GM12864 (cell line): ENCODE measurements at places on chromosomes 5 and 9.
A peak's percentile ranks its signal among the peaks of the same experiment; 100 is the strongest.

DNA sequence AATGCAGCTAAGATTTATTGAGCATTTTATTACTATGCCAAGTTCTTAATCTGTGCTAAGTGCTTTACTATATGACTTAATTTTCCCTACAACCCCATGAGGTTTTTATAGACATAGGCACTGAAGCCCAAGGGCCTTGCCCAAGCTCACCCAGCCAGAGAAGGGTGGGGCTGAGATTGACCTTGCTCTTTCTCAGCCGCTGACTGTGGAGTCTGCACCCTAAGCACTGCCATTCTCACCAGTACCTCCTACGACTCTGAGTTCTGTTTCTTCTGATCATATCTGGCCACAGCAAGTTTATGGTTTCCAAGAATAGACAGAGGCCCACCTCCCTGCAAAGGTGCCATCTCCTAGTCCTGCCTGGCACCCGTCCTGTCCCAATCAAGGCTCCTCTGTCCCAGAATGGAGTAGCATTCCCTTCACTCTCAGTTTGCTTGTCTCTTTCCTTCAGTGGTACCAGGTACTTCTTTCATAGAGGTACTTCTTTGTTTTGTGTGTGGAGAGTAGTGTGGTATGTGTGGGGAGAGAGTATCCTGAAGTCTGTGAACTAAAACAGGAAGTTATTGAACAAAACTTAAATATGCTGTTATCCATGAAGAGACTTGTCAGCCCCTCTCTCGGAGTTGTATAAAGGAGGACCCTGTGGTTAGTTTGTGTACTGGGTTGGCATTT, 42.6 kb downstream of the CSF1R start:
- no peak for DNase-seq

- DNase-seq, result no peak
Observed at GRCh38 chr5:106860398-106861044, 810.2 kb downstream of the EFNA5 start.

DNA sequence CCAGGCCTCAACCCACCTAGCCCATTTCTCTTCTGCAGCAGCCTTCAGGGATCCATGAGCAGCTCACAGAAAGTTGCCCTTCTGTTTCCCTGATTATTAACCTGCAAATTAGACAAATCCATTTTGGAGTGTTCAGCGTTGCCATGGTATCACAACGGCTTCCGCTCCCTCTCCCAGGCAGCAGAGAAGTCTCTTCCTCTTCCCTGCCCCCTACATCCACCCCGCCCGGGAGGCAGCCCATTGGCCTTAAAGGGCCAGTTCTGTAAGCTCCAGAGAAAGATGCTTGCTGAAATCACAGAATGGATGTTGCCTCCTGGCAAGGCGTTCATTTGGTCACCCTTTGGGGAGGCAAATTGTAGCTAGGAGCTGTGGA, 47.7 kb upstream of the BOD1 start:
- no peak for DNase-seq

DNA sequence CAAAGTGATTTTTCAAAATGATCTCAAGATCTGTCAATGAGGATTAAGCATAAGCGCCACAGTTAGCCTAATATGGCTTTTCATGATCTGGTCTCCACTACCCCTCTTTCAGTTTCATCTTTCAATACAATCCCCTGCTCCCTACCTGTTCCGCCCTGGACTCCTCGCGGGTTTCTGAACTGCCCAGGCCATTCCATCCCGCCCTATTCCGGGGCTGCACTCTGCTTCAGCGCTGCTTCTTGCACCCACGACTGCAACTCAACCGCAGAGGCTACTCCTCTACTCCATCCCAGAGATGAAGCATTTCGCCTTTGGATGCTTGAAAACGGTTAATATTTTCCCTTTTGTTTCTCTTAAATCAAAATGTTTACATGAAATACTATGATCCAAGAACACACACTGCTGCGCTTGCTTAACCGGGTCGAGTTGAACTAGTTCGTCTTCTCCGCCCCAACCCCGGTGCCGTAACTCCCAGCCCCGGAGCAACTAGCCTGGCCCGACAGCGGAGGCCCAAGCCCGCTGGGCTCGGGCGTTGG, 716 bp upstream of the OTULIN start:
- DNase-seq, result no peak

GRCh38 chr5:1751864-1752822, 47.5 kb downstream of the MRPL36 start:
- no peak for DNase-seq

DNA sequence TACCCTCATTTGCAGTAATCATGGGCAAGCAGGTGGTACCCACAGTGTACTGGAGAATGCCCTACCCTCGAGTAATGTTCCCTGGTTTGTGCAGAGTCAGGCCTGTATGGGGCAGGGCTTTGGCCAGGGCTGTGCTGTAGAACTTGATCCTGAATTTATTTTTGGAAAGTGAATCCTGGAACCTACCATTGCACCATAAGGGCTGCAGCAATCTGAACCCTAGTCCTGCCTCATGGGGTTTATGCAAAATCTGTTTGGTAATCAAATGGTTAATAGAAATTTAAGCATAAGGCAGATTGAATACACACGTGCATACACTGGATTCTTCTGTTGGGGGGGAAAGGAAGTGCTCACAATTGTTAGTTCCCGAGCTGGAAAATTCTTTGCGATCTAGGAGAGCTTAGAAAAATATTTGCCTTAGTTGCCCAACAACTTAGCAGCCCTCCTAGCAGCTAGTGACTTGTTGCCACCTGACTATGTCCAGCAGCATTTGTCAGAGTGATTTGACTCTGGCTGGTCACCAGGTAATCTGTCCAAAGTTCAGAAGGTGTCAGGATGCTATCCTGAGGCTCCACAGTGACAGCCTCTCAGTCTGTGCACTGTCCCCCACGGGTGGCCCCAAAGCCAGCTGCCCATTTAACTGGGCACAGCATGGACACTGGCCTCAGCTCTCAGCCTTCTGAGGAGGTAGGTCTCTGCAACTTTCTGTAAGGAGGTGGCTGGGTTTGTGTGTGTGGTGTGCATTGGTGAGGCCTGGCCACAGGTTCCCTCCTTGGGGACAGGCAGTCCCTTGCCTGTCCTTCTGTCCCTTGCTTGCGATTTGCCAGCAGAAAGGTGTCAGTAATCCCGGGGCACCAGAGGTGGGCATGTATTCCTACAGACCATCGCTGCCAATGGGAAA, 8.3 kb downstream of the MVB12B start:
- DNase-seq, result no peak

DNA sequence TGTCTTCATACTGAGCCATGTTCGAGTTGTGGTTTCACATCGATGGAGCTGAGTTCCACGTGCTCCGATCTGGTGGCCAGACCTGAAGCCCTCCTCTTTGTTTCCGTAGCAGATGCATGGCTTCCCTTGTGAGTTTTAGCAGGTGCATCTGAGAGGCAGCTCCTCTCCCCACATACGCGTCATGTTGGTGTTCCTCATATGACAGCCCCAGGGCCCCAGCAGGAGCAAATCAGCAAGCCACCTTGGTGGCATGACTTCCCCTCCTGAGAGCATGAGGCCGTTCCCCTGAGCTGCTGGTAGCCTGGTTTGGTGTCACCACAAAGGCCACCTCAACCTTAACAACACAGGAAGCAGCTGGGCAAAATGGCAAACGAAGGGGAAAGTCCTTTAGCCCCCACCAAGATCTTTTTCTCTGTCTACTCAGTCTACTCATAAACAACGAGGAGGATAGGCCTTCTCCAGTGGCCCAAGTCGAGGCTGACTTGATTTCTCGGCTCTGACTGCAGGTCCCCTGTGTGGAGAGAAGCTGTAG, 5.9 kb downstream of the CYFIP2 start:
- peak; percentile 94 for DNase-seq

GRCh38 chr5:158560170-158560569, 539.5 kb downstream of the EBF1 start:
- DNase-seq, result peak; percentile 73

GRCh38 chr5:101678481-101679193, 617.4 kb downstream of the SLCO4C1 start:
- DNase-seq, result no peak

- DNase-seq, result no peak
Observed at GRCh38 chr5:40976041-40976440, 66.7 kb downstream of the C7 start.

DNA sequence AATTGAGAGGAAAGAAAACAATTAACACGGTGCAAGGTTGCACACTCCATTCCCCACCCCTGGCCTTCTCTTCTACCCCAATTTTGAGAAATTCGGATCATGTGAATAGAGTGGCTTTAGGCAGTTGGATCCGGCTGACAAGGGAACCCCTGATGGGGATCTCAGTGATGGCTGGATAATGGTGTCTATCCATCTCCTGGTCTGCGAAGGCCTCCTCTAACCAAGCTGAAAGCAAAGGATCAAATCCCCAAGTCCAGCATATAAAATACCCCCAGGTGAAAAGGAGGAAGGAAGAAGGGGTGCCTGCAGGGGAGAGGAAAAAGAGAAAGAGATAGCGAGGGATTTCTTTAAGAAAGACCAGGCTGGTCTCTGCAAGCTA, 16.0 kb downstream of the NR2F1 start:
- no peak for DNase-seq

GRCh38 chr9:95870352-95870751, 5.1 kb upstream of the ERCC6L2 start:
- DNase-seq, result no peak

DNA sequence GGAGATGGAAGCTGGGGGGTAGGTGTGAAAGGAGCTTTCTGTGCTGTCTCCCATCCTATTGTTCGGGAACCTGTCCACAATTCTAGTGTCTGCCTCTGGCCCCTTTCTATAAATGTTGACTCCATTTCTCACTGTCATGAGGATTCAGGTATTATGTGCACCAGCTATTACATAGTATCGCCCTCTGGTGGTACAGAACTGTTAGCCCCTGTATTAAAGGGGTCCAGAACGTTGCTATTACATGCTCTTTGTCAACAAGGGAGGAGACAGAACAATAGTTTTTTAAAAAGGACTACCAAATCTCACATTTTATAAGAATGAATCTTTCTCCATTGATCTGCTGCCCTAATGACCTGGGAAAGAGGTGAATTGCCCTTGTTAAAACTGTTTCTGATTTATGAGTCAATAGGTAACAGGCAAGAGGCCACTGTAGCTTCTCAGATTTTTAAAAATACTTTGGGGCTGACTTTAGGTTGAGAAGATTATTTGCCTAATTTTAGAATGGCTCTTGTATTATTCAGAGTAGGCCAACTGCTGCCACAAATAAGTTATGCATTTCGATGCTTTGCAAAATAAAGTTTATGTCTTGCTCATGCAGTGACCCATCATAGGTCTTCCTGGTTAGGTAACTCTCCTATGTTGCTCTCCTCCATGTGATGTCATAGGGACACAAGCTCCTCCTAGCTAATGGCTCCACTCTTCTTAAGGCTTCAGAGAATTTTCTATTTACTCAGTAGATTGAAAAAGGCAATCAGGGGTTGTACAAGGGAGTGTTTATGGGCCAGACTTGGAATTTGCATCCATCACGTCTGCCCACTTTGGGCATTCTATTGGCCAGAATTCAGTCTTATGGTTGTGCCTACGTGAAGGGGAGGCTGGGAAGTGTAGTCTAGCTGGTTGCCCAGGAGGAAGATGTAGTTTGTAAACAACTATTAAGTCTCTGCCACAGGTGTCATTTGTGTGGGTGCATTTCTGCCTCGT, 20.8 kb downstream of the DCANP1 start:
- no peak for DNase-seq

DNA sequence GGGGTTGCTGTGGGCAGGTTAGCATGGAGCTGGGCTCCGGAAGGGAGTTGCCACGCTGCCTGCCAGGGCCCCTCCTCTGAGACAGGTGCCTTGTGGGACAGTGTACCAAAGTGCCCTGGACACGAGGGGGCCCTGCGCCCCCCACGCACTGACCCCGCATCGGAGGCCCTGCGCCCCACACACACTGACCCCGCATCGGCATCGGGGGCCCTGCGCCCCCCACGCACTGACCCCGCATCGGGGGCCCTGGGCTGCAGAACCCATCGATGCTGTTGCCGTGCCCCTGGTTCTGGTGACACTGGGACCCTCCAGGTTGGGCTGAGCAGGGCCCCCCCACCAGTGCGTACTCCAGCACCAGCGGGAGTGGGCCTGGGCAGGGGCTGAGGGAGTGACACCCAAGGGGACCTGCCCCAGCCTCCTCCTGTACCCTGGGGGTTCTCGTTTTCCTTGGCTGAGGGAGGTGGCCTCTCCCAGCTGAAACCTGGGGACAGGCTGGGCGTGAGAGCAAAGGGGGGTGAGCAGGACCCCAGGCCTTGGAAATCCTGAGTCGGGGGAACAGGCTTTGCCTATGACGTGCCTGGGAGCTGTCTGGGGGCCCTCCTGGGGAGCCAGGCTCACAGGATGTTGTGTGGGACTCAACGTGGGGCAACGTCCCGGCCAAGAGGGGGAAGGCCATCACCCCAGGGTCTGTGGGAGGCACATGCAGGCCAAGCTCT, 6.9 kb downstream of the SAPCD2 start:
- DNase-seq, result no peak

DNA sequence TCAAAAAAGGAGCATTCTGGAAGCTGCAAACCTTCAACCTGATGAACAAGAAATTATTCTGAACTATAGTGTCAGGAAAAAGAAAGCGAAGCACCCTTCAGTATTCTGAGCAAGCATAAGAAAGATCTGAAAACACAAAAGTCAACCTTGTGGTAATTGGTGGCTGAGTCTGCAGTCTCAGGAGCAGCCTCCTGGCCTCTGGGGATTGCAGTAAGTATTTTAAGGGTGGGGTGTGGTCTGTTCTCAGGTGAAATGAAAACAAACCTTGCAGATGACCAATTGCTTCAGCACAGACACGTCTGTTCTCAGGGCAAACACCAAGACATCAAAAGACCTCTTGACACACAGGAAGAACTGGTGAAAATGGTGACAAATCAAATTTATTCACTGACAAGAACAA, 147.8 kb upstream of the RAPGEF1 start:
- peak; percentile 15 for DNase-seq

DNA sequence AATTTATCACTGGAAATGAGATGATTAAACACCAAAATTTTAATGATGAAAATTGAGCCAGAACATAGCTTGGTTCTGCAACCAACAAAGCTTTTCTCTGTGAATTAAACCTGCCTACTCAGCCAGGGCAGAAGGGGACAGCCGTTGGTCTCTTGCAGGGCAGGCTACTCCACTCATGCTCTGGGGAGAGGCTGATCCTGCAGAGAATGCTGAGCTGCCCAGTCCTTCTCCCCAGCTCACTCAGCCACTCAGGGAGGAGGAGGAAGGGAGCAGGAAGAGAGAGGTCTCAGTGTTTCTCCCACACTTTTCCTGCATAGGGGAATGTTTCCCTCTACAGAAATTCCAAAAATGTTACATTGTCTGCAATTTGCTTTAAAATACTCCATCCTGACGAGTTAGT, 40.4 kb upstream of the HMHB1 start:
- DNase-seq, result no peak

GRCh38 chr5:98307811-98308210, 465.7 kb upstream of the RGMB start:
- no peak for DNase-seq

GRCh38 chr5:63935103-63935502, 27.1 kb downstream of the HTR1A start:
- no peak for DNase-seq
